Foreskin fibroblast (primary cell): ENCODE measurements at places on chromosomes 5 and 9.

- DNase-seq = no peak
These were observed 686.5 kb upstream of the ACO1 start for GRCh38 chr9:31697956-31698355.

GRCh38 chr9:87259543-87260518 lies 237.8 kb upstream of the DAPK1 start:
- DNase-seq = no peak

DNA sequence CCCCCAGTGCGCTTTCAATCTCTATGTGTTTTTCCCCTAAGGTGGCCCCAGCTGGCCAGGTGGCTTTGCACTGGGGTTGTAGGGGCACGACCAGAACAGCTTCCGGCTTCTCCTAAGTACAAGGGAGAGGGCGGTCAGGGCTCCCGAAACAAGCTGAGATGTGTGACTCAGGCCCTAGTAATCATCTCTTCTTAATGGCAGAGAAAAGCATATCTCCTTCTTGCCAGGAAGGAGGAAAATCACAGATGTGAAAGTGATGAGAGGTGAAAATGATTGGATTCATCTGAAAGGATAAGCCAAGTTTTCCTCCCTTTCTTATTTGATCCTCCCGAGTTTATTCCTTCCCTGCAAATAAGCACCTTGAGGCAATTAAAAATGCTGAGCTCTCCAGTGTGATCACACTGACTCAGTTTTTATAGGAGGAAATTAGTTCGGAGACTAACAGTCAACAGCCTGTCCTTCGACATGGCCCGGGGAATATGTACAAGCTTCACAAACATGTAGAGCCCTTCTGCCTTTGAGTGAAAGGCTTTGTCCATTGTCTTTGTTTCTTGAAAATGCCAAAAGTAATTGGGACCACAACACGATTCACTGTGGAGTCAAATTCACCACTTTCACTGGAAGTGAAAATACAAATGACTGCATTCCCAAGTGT lies 514.8 kb downstream of the PSAT1 start:
- DNase-seq = peak; percentile 54

DNA sequence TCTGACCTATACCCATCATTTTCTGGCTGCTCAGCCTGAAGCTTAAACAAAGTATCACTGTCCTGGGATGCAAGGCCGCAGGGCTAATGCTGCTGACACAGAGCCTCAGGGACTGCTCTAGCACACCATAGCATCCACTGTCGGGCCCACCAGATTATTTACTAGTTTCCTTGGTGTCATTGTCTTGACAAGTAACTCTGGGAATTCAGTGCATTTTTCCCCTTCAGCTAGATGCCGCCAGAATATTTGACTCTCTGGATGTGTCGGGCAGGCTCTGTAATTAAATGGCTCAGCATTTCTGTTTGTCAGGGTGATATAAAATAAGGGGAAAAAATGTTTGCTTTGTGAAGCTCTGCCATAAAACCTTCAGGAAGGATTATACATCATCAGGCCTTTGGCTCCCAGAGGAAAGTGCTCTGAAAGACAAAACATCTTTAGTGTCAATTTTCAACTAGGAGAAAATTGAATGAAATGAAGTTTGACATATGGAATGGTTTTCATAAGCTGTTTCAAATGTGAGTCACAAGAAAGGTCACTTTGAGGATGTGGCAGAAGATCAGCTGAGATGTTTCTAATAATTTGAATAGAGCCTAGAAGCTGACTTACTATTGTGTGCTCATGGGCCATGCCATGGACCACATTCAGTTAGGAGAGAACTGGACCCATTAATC lies 350.1 kb downstream of the TMEM232 start:
- DNase-seq = peak; percentile 74

DNA sequence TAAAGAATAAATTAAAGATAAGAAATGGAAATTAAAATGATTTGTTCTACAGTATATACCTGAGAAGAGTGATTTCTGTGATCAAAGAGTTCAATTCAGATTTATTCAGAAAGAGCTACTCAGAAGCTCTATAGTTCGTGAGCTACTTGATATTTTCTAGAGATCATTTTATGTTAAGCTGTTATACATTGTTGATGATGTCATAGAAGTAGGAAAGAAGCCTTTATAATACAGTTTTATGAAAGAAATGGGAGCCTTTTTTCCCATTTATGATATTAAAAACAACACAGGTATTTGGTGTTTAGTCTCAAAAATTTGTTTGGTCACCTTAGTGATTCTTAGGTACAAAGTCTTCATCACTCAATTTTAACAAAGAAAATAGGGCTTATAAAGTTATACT lies 20.8 kb downstream of the RNF14 start:
- no peak for DNase-seq

- DNase-seq = no peak
These were observed 20.1 kb upstream of the BARX1 start for GRCh38 chr9:93975262-93975661.

DNA sequence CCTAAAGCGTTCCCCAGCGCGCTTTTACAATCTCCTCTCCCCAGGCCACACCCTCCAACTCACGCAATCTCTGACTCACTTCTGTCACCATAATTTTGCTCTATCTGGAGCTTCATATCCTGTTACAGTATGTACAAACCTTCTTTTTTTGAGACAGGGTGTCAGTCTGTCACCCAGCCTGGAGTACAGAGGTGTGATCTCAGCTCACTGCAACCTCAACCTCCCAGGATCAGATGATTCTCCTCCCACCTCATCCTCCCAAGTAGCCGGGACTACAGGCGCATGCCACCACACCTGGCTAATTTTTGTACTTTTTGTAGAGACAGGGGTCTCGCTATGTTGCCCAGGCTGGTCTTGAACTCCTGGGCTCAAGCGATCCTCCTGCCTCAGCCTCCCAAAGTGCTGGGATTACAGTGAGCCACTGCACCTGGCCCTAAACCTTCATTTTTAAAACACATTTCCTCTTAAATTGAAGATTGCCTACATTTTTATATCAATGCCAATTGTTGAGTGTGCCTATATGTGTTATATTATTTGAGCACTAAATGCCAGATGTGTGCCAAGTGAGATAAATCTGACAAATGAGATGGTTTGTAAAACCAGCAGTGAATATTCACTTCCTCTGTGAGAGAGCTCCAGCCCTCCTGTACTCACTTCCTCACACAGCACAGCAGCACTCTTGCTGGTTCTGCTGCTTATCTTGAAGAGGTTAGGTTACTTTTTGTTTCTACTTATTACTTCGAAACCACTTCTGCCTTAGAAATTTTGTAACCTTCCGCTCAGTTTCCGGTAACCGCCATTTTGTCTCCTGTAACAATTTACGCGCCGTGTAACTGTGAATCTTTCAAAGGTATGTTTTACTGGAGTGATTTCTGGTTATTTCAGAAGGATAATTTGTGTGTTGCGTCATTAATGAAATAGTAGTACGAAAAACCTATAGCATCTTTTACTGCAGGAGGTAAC lies 57.9 kb downstream of the DOCK8 start:
- DNase-seq = no peak

DNA sequence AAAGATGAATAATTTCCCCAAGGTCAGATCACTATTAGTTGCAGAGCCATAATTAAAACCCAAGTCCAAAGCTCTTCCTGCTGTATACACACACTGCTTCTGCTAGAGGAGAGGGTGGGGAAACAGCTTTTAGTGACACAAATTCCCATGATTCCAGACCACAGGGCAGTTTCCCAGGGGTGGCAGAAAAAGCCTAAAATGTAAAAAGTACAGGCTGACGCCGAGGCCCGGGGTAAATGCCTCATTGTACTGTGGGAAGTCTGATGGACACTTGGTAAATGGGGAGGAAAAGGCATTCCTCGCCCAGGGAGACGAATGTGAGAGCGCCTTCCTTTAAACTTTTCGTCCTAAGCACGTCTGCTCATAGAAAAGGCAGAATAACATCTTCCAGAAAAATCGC lies 65.7 kb downstream of the DENND1A start:
- no peak for DNase-seq

DNA sequence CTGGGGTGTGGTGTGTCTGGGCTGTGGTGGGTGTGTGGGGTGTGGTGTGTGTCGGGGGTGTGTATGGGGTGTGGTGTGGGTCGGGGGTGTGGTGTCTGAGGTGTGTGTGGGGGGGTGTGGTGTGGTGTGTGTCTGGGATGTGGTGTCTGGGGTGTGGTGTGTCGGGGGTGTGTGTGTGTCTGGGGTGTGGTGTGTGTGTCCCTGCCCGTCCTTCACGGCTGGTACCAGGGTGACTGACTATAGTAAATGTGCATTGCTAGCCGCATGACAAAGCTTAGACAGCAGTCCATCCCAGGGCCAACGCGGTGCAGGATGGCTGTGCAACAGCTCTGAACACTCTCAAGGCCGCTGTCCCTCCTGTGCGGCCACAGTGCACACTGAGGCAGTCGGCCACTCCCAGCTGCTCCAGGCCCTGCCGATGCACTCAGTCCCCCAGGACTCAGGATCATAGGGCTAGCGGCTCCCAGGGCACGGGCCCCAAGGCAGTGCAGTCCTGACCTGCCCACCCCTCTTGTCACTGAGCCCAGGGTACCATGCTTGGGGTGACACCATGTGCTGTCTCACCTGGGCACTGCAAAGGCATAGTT lies 54.0 kb downstream of the SECISBP2 start:
- no peak for DNase-seq

DNA sequence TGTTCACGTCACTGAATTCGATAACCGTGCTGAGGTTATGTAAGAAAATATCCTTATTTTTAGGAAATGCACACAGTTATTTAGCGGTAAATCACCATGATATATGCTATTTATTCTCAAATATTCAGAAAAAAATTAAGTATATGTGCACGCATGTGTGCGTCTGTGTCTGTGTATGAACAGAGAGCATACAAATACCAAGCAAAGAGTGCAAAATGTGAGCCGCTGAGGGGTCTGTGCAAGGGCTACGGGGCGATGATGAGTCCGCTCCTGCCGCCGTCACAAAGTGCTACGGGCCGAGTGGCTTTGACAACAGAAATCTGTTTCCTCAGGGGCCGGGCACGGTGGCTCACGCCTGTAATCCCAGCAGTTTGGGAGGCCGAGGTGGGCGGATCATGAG lies 6.9 kb upstream of the UCK1 start:
- DNase-seq = no peak

- peak; percentile 18 for DNase-seq
These were observed 68.0 kb downstream of the HINT1 start for GRCh38 chr5:131096774-131097710.

DNA sequence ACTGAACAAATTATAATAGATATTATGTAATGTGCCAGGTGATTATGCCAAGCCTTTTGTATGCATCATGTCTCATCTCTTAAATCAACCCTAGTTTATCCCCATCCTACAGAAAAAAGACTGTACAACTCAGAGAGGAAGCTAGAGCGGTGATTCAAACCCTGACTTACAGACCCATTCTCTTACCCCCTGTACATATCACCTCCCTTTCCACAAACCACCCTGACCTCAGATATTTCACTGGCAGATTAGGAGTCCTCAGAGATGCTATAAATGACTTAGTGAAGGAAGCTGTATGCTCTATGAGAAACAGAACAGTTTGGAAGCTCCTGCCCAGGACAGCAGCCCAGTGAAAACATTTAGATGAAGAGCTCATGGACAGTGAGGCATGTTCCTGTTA lies 79.1 kb upstream of the RARS1 start:
- DNase-seq = no peak

DNA sequence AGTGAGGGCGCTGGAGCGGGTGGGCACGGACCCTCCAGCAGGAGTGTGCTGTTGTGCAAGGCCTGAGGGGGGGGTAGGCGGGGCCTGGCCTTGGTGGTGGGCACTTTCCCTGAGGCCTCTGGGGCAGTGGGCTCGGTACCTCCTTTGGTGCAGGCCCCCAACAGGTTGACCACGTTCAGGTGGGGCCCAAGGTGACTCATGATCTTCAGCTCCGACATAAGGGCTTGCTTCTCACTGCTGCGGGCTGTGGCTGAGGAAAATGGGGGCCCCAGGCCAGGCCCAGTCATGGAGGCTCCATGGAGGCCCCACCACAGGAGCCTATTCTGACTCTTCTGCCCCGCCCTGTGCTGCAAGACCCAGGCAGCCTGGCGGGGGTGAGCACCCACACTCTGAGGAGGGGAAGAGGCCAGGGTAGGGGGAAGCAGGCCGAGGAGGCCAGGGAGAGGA lies 31.5 kb downstream of the PDGFRB start:
- DNase-seq = no peak

DNA sequence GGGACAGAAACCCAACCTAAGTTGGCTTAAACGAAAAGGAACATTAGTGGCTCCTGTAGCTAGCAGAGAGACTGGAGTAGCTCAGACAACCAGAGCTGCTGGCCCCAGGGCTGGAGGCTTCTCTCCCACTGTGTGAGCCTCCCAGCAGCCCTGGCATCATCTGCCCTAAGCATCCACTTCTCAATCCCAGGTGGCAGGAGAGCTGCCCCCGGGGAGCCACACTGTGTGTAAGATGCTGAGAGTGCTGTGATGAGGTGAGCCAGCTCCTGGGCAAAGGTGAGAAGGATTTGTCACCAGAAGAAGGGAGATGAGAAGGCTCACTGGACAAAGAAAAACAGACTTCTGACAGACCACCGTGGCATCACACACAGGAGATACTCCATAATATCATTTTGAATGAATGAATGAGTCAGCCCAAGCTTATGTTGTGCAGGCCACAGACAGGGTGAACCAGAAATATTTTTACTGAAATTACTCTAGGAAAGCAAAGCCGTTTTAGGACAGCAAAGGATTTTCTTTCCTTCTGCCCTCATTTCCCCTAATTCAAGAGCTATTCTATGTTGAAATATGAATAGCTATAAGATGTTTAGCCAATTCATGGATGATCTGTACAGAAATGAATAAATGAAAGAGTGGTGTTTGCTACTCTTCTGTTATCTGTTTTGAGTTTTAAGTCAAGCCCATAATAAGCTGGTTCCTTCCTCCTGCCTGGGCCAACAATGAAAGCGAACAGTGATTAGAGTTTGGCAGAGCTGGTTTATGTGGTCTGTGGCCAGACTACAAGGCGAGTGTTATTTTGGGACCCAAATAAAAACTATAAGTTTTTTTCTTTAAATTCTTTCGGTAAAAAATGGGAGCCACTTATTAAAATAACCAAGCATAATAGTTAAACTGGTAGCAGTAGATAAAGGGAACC lies 57.4 kb upstream of the ECM2 start:
- no peak for DNase-seq

GRCh38 chr9:109474170-109474569 lies 23.9 kb downstream of the PTPN3 start:
- DNase-seq = no peak

GRCh38 chr5:35030426-35031100 lies 17.2 kb downstream of the AGXT2 start:
- no peak for DNase-seq

- DNase-seq = no peak
These were observed 50.0 kb downstream of the PIP5K1B start for GRCh38 chr9:68755051-68755450.

- peak; percentile 17 for DNase-seq
These were observed 84.4 kb upstream of the SPIN1 start for GRCh38 chr9:88303721-88304451.
